Fibroblast of the aortic adventitia (primary cell): ENCODE measurements at places on chromosomes 13 and 19.

DNA sequence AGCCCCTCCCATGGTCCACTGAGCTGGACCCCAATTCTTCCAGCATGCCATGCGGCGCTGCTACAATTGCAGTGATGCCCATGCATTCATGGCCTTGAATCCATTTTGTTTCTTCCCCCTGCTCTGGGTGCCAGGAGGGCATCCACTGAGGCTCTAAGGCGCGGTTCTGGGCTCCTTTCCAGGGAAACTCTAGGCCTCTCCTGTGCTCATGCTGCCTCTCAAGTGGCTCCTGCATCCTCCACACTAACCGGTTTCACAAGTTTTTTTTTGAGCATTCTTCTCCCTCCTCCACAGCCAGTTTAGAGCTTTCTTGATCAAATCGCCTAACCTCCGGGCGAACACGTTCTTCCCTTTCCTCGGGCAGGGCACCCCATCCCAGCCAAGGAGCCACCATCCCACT, 69.1 kb upstream of the FLT1 start:
- DNase-seq = no peak

- no peak for DNase-seq
Measured at GRCh38 chr13:63901630-63902029, 2486.0 kb upstream of the PCDH20 start.

GRCh38 chr13:95924389-95924994, 128.7 kb downstream of the UGGT2 start:
- DNase-seq = peak; percentile 80

DNA sequence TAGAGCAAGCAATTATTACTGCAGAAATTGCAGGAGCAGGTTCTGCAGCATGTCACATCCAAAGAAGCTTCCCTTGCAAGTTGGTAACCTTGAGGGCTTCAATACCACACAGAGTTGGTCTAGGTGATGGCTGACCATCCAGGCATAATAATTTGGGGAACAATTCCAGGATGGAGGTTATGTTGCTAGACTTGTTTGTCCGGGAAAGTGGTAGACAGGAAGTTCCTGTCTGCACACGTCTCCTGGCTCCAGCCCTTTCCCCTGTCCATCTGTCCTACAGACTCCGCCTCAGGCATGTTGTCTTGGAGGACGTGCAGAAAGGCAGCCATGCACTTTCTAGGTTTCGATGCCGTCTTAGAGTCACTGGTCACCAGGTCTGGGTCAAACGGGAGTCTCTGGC, 26.0 kb downstream of the DPRX start:
- DNase-seq = no peak

DNA sequence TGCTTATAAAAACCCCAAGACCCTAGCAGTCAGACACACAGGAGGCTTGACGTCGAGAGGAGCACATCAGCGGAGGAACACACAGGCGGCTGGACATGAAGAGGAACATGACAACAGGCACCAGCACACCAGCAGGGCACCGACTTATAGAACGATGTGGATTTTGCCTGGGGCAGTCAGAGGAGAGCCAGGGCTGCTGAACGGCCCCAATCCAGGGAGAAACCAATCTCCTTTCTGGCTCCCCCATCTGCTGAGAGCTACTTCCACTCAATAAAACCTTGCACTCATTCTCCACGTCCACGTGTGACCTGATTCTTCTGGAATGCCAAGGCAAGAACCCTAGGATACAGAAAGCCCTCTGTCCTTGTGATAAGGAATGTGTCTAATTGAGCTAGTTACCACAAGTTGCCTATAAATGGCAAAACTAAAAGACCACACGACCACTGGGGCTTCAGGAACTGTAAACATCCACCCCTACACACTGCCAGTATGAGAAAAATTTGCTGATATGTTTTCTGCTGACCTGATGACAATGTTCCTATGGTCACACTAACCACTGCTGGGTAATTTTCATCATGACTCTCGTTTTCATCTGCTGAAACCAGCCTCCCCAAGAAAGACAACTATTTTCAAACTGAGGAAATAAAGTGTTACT, 35.8 kb upstream of the CEACAM21 start:
- no peak for DNase-seq

DNA sequence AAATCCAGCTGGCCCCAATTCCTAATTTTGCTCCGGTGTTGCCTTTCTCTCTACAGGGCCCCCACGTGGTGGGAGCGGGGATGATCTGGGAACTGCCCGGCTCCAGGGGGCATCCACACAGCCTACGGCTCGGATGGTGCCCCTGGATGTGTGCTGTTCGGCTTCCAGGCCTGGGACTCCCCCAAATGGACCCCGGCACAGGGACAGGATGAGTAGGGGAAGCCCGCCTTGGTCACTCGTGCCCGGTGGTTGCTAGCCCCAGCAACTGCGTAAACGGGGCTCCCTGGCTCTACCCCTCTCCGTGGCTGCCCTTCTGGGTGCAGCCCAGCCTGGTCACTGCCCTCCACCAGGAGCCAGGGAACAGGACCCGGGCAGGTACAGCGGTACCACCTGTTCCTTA, 111.5 kb downstream of the TEX26 start:
- DNase-seq = no peak

DNA sequence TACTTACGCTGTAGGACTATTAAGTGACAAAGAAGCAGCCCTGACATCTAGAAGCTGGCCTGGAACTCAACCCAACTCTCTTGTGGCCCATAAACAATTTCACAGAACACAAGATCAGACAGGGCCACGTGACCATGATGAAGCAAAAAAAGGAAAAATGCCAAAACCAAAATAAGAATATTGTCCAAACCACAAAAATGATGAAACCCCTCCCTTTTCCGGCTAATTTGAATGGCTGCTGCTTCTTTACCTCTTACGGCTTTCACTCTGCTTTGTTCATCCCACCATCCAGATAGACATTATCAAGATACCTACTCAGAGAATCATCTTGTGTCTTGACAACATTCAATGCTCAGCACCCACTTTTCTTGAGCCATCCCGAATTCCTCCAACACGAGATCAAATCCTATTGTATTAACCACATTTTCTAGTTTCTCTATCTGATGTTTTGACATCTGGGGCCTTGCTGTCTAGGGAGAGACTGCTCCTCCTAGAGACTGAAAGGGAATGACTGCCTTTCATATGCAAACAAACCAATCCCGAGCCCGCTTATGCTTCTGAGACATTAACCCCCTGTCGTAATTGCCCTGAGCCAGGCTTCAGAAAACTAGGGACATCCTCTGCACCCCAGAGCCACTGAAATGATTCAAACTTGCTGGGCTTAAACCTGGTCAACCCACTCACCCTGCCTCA, 186.3 kb downstream of the TDRD3 start:
- DNase-seq = peak; percentile 87

- DNase-seq = no peak
Measured at GRCh38 chr13:76797361-76797760, 88.8 kb downstream of the KCTD12 start.

DNA sequence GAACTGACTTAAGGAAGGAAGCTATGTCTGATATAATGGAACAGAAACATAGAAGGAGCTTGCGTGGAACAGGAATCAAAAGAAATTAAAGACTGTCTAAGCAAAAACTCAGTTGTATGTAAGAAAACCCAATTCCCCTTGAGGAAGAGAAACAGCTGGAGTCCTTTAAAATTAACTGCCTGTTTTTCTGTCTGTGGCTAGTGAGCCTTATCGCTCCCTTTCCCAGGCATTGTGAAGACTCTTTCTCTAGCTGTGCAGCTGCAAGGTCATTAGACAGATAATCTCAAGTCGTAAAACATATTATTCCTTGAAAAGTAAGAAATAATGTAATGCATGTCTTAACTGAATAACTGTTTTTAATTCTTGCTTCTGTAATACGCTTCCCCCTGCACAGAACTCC, 39.7 kb upstream of the IGSF23 start:
- DNase-seq = no peak

DNA sequence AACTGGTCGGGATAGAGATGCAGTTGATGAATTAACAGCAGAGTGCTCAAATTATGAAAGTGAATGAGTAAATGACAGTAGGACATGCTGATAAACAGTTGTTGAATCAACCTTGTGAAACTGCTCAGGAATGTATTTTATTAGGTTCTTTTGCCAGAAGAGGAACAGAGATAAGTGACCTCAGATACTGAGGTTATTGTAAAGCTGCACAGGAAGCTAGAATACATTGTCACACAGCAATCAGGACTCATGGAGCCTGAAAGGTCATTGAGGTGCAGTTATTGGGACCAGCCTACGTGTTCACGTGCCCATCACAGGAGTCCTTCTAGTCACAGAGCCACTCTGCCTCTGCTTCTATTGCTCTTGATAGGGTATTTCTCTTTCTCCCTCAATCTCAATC, 47.5 kb upstream of the MED4 start:
- no peak for DNase-seq

DNA sequence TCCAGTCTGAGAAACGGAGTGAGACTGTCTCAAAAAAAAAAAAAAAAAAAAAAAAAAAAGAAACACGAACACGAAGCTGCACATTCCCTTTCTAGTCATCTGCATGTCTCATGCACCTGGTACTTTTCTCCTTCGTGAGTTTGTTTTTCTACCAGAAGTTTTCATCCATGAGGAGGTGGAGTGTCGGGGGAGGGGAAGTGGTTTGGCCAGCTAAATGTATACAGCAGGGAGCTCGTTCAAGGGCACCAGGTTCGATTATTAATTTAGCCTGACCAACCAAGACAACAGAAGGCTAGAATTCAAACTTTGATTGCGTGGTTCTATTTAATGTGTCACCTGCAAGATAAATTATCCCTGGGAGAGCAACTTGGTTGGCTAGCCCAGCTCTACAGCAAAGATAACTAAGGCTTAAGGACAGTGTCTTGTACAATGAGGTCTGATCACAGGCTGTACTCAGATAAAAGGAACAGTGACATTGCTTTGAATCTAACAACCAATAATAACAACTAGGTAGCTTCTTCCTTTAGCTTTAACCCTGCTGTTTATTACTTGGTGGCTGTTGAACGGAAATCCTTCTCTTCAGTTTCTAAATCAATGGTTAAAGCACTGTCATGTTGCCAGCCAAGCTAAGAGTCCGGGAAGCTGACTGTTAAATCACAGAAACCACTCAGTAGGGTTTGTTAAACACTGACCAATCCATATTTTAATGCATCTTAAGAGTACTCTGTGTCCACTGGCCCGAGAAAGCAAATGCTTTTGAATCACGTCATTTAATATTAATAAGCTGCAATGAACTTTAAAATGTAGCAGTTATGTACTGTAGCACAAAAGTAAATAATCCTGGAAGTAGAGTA, 98.4 kb upstream of the STARD13 start:
- no peak for DNase-seq

DNA sequence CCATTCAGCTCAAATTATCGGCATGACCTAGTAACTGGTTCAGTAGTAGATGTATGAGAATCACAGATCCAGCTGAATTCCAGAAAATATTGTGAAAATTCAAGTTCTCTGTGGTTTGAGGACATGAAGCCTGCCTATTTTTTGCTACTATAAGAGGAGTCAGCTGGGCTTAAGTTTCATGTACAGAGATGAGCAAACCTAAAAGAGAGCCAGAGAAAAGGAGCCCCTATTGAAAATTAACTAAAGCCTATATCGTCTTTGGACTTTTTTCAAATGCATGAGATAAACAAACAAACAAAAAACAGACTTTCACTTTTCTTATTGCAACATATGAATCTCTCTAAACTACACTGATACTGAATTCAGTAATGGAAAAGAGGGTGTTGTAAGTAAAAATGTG, 106.8 kb upstream of the SPRY2 start:
- DNase-seq = no peak

- DNase-seq = peak; percentile 85
Measured at GRCh38 chr19:53868892-53869804, 1.5 kb downstream of the MYADM start.

- no peak for DNase-seq
Measured at GRCh38 chr13:101486708-101487437, 34.4 kb downstream of the ITGBL1 start.
